Kidney epithelial cell (primary cell): ENCODE measurements at places on chromosomes 3 and 15. TPM values are rescaled to one million over a fixed set of nuclear protein-coding genes. Genes with fewer than 3 reads are reported as not detected.

CCDC33 gene
- 0.25 TPM in 1 of 2 replicates, not detected in the other for total RNA-seq

RPL35A gene
- 988 and 1,140 TPM in 2 replicates for total RNA-seq

SAMD7 gene
- not detected in 2 replicates for total RNA-seq

LRRK1 gene
- total RNA-seq = 6.6 and 9.0 TPM in 2 replicates

CADPS gene
- 0.08 and 0.48 TPM in 2 replicates for total RNA-seq

TMCC1 gene
- 28.0 and 35.9 TPM in 2 replicates for total RNA-seq

ARHGAP11A gene
- 7.5 and 7.7 TPM in 2 replicates for total RNA-seq

KCNMB2 gene
- 3.6 TPM in 1 of 2 replicates, not detected in the other for total RNA-seq

P2RY13 gene
- total RNA-seq = 0.13 TPM in 1 of 2 replicates, not detected in the other

PDE12 gene
- 22.8 and 25.4 TPM in 2 replicates for total RNA-seq

POC1A gene
- 4.0 and 4.7 TPM in 2 replicates for total RNA-seq

DNA sequence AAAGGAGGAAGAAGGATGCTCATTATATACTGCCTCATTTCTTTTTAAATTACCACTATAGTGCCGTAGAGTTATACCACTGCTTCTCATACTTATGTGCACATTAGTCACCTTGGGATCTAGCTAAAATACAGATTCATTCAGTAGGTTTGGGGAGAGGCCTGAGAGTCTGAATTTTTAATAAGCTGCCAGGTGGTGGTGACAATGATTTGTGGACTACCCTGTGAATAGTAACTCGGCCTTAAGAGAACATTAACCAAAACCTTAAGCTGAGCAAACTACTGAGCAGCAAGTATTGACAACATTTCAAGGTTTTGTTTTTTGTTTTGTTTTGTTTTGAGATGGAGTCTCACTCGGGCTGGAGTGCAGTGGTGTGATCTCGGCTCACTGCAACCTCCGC is 19.8 kb downstream of the UBA5 start:
- no peak for DNase-seq

DNA sequence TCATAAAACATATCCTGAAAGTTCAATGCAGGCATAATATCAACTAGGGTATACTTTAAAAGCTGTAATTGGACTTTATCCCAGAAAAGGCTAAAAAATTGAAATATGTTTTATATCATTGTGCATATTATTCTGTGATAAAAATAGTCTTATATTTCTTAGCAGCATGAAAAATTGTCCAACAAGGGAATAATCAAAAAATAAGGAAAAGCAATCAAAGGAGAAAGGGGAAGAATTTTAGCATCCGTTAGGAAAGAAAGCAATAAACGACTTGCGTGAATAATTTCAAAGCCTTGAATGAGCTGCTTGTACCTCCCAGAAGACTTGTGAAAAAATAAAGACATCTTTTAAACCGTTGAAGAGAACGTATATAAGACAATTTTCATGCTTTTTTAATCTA is 1369.8 kb upstream of the GBE1 start:
- no peak for DNase-seq

GRCh38 chr15:85932391-85932790 is 137.7 kb upstream of the KLHL25 start:
- no peak for DNase-seq

- no peak for DNase-seq
These were observed 1.9 kb downstream of the MAP4 start for GRCh38 chr3:48014358-48014757.

DNA sequence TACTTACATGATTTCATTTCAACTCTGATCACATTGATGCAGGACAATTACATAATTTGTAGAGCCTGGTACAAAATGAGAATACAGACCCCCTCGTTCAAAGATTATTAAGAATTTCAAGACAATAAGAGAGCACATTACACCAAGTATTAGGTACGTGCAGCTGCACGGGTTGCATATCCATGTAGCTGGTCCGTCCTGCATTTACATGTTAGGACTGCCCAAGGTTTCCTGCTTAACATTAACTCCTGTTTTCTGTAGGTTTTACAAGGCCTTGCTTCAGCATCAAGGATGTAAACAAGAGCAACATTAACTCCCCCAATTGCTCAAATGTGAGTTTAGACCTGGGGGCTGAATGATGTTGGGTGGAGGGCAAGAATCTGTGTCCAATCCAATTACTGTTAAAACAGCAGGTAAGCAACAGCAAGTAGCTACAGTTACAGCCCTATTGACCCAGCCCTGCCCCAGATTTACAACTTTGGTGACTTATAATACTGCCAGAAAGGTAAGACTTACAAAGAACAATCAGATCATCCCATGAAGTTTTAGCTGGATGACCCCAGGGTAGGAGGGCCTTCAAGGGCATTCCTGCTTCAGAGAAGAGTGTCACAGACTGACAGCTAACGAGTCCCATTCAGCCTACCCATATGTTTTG is 127.4 kb upstream of the PPP2R3A start:
- DNase-seq = no peak

DNA sequence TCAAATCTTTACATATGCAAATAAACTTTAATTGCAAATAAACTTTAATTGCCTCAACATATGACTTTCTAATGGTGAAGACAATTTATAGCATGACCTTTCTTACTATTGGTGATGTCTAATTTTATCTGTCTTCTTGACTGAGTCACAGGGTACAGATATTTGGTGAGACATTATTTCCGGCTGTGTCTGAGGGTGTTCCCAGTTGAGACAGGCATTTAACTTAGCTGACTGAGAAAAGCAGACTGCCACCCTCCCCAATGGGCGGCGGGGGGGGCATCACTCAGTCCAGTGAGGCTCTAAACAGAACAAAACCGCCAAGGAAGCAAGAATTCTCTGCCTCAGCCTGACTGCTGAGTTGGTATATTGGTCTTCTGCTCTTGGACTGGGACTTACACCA is 160.0 kb downstream of the TBL1XR1 start:
- DNase-seq = no peak

- peak; percentile 39 for DNase-seq
These were observed 122.6 kb upstream of the CCNL1 start for GRCh38 chr3:157282261-157283191.

DNA sequence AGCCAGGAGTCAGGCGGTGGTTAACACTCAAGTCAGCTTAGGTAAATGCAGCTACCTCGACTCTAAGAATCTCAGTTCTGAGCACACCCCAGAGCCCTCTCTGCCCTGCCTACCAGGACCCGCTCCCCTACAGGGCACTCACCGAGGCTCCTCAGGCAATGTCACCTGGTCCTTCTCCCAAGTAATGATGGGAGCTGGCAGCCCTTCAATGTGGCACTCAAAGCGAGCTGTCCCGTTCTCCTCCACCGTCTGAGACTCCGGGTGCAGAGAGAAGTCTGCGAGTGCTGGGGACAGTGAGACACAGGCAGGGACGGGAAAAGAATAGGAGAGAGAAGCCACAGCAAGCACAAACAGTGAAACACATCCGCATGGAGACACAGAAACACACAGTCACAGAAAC is 12.7 kb downstream of the IGDCC4 start:
- no peak for DNase-seq

DNA sequence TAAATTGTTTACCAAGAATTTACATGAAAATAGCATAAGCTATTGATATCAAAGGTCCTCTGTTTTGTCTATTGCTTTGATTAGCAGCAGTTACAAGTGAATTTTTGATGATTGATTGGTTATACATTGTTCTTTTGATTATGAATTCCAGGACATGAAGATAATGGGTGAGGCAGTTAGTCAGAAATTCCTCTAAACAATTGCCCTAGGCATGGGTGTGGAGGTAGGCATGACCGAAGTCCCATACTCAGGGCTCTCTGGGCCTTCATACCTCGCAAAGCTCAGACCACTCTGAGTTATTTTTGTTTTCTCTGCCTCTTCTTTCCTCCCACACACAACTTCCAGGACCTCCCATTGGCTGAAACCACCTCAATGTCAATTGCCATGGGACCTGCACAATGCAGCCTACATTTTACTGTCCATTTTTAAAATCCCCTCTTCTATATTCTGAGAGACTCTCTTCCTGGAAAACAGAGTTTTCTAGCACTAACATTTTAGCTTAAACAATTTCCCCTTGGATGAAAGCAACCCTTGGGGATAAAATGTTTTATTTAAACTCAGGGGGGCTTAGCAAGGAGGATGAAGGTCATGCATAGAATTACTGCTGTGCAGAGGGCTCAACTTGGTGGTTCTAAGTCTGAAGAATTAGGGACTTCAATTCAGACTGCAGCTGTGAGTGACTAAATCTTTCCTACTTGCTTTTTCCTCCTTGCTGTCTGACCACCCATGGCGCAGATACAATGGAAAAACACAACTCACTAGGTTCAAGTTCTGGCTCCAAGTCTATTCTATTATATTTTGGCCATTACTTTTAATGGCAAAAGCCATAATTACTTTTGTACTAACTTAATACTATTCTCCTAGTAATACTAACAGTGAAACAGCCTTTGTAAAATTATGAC is 594.8 kb downstream of the NTRK3 start:
- no peak for DNase-seq

DNA sequence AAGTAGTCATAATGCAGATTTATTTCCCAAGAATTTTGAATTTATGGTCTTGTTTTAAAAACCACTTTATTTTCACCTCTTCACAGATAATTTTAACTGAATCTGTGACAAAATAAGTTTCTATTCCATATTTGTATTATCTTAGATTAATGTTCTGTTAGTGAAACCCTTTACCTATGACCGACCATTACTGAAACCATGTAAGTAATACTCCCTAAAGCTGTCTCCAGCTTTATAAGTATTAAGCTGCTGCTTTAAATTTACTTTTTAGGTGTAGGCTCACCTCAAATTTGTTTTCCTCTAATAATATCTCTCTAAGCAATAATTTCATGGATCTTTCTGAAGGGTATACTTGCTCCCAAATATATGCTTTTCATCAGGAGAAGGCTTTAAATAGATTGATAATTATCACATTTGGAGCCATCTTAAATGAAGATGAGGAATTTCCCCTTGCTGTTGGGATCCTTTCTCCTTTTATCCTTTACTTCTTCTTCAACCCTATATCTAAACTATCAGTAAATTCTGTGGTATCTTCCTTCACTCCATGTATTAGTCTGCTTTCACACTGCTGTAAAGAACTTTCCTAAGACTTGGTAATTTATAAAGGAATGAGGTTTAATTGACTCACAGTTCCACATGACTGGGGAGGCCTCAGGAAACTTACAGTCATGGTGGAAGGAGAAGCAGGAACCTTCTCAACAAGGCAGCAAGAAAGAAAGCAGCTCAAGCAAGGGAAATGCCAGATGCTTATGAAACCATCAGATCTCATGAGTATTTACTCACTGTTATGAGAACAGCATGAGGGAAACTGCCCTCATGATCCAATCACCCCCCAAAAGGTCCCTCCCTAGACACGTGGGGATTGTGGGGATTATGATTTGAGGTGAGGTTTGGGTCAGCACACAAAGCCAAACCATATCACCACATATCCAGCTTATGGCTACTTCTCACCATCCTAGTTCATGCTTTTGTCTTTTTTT is 92.3 kb upstream of the P2RY1 start:
- no peak for DNase-seq

DNA sequence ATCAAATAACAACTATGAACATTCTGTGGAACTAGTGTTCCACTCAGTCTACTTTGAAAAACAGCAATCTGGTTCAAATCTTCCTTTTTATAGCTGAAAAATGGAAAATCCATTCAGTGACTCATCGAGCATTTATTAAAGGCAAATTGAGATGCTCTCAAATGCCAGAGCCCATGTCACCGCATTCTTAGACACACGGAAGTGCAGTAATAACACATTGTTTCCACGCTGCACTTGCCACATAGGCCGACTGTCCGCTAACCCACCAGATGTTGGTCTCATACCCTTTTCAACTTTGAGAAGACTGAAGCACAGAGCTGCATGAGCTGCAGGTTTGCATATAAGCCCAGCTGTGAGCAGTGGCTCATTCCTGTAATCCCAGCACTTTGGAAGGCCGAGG is 95.9 kb downstream of the TMEM266 start:
- no peak for DNase-seq

- DNase-seq = no peak
These were observed 43.9 kb downstream of the MUC4 start for GRCh38 chr3:195767792-195768191.

DNA sequence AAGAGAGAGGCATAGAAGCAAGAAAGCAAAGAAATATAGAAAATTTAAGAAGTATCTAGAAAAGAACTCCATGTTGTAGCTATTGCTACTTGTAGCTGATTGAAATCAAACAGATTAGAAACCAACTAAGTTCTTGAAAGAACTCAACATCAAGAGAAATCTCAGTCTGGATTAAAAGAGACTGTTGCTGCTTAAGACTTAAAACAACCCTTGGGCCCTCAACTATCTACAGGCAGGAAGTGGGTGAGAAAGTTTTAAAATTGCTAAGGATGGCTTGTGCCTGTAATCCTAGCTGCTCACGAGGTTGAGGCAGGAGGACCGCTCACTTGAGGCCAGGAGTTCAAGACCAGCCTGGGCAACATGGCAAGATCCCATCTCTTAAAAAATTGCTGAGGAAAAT is 39.3 kb upstream of the C15orf61 start:
- DNase-seq = no peak

DNA sequence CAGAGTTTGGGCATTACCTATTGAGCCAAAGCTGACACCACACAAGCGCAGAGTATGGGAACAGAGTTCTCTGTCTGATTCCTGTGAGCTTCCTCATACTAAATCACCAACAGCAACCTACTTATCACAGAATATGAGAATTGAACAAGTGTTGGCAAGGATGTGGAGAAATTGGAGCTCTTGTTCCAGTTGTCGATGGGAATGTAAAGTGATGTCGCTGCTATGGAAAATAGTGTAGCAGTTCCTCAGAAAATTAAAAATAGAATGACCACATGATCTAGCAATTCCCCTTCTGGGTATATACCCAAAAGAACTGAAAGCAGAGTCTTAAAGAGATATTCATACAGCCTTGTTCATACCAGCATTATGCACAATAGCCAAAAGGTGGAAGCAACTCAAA is 33.4 kb downstream of the CD86 start:
- DNase-seq = no peak

DNA sequence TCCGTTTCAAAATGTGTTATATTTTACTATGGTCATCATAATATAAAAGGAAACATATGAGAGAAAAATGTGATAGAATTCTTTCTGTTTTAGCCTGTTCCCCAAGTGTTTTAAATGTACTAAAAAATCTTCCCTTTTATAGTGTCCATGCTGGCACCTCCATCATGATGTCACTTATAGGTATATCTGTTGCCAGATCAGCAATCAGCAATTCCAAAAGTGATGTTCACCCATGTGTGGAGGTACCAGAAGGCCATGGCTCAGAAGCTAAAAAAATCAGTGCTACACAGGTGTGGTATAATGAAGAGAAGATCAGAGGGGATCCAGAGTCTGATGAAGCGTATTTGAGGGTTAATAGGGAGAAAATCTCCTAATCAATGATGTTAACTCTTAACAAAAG is 1.1 kb upstream of the GPR15 start:
- DNase-seq = no peak
